ENCODE measurements at places on chromosomes 7 and 10.

DNA sequence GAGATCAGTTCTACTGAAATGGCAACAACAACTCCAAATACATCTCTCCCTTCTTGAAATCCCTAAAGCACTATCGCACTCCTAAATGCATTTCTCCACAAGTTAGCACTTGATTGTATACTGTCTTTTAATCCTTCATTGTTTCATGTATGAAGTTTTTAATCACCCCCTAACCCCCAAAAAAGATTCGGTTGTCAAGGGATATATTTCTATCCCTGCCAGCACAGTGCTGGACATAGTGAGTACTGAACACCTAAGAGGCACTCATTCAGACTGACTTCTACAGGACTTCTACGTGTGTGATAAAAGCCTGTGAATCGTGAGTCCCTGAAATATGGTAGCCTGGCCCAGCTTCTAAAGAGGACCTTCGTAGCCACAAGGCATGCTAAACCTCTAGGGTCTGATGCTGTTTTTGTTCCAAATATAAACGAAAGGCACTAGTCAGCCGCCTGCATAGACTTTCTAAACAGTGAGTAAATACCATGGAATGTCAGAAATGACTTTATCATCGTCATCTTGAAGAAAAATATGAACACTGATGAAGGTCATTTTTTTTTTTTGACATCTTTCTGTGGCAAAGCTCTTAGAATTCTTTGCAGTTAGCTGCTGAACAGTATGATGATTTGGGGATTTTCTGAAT lies 14.6 kb upstream of the ZSCAN21 start:
- no peak for DNase-seq

DNA sequence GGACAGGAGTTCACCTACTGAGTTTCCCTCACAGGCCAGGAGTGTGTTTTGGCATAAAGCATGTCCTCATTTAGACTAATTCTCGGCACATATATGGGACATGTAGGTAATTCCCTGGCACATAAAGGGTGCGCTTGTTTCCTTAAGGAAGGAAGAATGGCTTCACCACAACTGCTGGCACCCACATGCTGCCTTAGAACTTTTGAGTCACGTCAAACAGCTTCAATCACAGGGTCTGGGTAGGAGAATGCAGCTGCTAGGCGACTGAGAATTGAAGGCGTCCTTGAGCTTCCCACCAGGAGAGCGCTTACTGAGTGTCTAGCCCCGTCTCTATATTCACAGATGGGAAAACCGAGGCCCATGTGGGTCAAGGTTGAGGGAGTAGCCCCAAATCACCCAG lies 146.1 kb downstream of the CHN2 start:
- no peak for DNase-seq

GRCh38 chr7:138478499-138478908 lies 18.4 kb downstream of the TRIM24 start:
- no peak for DNase-seq

GRCh38 chr7:240146-240676 lies 47.8 kb downstream of the FAM20C start:
- DNase-seq: no peak

- no peak for DNase-seq
Measured at GRCh38 chr10:82953331-82953730, 1078.3 kb downstream of the NRG3 start.

DNA sequence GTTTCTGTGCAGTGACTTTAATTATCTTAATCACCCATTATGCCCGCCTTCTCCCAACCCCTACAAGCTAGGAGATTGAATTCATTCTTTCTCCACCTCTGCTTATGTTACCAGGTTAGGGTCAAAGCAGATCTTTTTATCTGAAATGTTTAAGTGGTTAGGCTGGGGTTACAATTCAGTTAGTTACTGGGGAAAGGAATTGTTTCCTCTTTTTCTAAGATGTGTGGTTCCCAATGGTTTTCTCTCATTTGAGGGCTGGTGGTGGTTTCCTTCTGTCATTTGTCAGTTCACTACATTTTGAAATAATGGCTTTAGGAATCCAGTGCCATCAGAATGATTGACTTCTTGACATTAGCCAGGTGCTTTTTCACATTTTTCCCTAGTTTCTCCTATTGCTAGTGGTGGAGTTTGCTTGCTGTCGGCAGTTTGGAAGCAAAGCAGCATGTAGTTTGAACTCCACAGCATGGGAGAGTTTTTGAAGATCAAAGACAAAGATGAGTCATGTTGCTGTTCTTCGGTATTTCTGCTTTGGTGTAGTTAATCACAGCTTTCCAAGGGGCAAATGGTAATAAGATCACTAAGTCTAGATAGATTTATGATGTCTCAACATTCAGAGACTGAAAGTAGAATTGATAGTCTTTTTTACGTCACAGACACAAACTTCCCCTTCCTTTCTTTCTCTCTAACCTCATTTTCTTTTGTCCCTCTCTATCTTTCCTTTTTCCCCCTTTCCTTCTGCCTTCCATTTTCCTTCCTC lies 168.2 kb downstream of the SND1 start:
- DNase-seq: no peak

DNA sequence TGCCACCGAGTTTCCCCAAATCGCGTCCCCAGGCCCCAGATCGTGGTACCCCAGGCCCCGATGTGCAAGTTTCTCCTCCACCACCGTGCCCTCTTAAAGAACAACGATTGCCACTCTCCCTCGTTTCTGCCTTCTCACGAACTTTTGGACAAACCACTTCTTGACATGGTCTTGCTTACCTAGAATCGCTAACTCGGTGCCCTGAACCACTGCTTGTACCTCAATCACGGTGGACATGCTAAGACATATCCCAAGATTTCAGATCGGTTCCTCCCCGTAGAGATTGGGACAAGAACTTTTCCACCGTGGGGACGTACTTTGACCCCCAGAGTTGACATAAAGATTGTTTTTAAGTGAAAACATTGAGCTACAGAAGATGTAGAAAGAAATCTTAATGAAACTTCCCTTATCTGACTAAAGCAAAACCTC lies 477 bp upstream of the ZC3HAV1 start:
- DNase-seq: no peak

GRCh38 chr7:101390901-101391301 lies 28.2 kb downstream of the COL26A1 start:
- DNase-seq: no peak

- no peak for DNase-seq
Measured at GRCh38 chr7:130356876-130357611, 12.4 kb downstream of the CPA5 start.

DNA sequence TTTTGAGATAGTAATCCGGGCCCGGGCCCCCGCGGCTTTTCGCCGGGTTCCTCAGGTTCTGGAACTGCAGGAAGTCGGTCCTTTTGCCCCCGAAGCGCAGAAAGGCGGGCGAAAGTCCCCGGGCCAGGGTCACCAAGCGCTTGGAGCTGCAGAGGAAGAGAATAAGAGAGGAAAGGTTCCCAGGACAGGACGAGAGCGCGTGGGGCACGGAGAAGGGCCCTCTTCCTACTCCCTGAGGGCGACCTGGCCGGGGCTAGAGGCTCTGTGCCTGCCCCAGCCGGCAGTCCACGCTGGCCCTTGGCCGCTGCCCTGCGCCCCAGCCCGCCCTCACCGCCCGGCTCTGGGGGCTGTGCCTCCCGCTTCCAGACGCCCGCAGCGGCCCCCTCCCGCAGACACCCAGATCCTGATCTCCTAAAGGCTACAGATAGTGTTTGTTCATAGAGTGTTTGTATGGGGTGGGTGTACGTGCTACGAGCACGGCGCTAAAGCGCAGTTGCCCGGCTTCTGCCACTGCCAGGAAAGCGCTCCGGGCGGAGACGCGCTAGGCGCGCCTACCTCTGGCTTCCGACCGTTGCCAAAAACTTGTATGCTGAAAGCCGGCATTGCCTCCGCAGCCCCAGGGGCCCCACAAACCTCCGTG lies 3.2 kb downstream of the HPSE2 start:
- no peak for DNase-seq

- DNase-seq: no peak
Measured at GRCh38 chr7:23021596-23021995, 7.7 kb upstream of the HYCC1 start.

DNA sequence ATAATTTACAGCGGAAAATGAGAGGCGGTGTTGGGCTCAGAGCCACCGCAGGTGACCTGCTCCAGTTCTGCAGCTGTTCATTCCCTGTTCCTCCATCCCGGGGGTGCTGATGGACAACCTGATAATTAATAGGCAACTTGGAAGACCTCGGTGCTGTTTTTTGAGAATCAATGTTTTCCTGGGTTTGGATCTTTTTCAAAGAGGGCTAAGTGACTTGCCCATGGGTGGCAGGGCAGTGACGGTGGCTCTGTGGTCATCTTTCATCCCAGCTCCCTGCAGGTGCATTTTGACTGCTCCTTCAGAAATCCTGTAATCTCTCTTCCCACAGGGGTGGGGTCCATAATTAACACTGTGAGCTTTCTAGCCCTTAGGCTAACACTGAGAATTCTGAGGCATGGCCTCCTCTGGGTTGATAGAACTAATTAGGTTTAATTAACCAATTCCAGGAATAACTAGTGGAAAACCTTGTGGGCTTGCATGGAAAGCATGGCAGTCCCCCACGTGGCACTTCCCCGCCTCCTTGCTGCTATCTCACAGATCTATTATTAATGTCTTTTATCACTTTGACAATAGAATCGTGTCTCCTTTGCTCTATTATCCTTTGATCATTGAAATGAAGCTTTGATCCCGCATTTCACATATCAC lies 217.9 kb downstream of the GLRX3 start:
- DNase-seq: no peak

- DNase-seq: no peak
Measured at GRCh38 chr7:32092346-32092745, 22.1 kb upstream of the PDE1C start.

GRCh38 chr7:14184292-14184864 lies 194.9 kb upstream of the ETV1 start:
- no peak for DNase-seq

GRCh38 chr7:45123913-45124710 lies 12.6 kb upstream of the TBRG4 start:
- no peak for DNase-seq

DNA sequence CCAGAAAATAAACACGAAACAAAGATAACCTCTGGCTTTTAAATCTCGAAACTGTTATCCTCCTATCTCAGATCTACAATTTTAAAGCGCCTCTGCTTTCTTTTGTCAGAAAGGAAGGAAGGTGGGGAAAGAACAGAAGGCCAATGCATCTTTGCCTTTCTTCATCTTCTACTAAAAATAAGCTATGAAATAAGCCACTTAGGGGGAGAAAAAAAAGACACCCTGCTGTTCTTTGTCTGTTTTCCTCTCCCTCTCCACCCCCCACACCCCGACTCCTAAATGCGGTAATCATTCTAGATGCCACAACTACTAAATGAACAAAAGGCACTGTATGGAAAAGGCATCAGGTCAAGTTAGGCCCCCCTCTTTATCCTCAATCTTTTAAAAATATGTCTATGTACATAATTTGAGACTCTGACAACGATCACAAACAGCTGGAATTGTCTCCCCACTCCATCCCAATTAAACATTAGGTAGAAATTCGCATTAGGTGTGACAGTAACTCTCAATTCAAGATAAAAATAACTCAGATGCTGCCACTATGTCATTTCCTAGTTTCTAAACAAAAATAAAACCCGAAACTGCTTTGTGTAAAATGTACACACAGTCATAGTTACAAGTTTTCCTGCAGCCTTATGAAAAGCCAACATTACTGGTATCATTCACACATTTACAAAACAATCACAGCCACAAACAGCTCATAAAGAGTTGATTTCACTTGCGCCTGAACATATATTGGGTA lies 2.4 kb downstream of the UBE2H start:
- no peak for DNase-seq

DNA sequence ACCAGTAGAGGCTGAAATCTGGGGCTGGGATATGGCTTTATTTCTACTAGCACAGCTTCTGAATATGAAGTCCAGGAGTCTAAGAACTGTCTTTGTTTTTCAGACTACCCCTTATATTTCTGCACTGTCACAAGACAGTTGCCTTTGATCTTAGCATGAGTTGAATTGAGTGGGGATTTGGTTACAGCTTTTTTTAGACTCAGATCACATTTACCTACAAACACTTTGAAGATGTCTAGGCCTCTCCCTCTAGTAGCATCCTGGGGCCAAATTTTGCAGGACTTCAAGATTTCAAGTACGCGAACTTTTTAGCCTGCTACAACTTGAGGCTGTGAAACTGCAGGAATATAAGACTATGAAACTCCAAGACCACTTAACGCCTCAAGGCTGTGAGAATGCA lies 240.2 kb downstream of the NEBL start:
- DNase-seq: no peak

DNA sequence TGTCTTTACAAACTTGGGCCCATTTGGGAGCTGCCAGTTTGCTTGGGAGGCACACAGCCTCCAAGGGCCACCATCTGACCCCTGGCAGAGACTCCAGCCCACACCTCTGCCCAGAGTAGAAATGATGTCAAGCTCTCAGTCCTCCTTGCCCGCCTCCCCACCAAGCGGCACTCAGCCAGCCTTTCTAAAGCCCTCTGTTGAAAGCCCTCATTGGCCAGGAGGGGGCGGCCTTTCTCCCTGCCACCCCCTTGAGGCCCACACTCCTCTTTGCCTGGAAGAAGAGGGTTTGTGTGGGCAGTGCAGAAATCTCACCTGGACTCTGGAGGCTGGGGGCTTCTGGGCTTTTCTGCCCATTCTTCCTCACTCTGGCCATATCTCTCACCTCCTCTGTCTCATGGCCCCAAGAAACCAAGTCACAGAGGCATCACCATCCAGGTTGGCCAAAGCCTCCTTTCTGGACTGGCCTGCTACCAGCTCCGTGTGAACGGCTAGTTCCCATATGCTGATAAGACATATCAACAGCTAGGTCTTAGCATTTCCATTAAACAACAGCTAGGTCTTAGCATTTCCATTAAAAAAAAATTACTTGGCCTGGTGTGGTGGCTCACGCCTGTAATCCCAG lies 36.1 kb downstream of the UBTD1 start:
- no peak for DNase-seq

DNA sequence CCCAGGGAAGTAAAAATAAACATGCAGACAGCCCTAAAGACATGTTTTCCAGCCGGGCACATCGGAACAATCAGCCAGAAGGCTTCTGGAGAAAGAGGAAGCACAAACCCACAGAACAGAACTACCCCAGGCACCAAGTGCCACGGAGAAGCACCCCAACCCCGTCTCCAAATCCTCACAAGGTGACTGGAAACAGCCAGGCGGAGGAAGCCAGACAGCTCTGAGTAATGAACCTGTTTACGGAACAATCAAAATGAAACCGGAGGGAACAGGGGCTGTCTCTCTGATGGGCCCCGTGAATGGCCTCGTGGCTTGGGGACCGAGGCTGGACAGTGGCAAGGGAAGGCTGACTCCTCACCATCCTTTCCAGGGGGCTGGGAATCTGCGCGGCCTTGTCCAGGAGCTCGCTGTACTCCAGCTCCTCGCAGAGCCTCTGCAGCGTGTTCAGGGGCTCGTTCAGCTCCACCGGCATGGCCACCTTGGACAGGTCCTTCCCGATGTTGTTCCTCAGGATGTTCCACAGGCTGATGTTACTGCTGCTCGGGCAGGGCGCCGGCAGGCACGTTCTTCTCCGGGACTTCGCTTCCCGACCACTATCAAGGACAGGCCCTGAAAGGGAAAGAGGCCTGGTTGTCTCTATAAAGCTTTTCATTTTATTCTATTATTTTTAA lies 77.0 kb upstream of the GSDME start:
- no peak for DNase-seq
